Activated T-cell treated with anti-CD3 and anti-CD28 coated beads, Interleukin-2, amount 50 U/mL, for 1 hour (primary cell): ENCODE measurements at places on chromosomes 4 and X.

DNA sequence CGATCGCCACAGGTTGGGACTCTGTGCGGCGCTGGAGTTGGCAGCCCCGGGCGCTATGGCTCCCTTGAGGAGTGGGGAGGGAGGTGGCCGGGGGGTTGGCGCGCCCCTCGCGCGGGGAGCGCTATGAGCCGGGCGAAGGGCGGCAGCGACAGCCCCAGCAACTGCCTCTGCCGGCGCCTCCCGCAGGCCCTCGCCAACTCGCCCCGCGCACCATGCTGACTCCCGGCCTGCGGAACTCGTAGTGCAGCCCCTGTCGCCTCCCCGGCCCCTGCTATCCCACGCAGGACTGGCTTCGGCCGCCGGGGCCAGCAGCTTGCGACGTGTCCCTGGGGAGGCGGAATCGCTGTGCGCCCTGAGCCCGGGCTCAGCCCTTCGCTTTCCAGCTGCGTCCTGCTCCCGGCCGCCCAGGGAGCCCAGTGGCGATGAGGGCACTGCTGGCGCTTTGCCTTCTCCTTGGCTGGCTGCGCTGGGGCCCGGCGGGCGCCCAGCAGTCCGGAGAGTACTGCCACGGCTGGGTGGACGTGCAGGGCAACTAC, 415 bp downstream of the SHISA3 start:
- no peak for DNase-seq

GRCh38 chrX:15864629-15865028, 10.0 kb upstream of the AP1S2 start:
- no peak for DNase-seq

GRCh38 chr4:16124232-16124631, 40.4 kb upstream of the PROM1 start:
- no peak for DNase-seq

GRCh38 chr4:168797194-168797593, 212.9 kb downstream of the CBR4 start:
- no peak for DNase-seq

DNA sequence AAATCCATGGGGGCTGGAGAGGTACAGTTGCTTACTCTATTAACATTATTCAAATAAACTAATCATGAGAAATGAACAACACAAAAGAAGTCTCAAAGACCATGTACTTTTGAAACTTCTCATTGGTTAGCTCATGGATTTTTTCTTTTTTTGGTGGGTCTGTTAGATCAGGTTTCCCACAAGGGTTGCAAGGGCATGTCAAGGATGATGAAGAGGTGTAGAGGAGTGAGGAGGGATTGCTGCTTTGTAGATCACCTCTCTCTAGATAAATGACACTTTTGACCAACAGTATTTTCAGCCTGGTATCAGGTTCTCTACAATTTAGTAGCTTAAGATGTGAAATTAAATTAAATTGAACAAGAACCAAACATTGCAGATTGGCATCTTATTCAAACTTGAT, 417.9 kb upstream of the AGA start:
- no peak for DNase-seq

DNA sequence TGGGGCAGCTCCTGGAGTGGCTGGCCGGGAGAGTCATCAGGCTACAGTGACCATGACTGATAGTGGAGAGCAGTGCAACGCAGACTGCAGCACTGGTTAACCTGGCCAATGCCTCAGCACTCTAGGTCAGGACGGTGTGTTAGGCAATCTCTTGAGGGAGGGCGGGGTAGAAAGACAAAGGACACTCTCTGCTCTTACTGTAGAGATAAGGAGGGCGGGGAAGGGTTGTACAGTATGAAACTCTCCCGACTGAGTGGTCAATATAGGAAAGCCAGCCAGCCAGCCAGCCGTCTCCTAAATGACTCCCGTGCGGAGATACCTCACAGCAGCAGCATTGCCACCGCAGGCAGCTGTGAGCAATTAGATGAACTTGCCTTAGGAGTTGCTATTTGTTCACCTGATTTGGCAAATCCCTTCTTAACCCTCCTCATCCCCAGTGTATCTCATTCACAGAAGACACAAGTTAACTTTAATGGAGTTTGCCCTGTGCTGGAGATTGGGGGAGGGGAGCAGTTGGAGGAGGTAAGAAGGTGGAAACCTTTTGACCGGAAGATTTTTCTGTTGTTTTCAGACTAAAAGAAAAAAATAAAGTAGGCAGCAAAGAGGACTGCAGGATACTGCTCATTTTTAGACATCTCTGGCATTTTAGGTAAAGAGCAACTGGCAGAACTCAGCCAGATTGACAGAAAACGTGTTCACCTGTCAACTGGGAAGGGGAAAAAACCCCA, 330.5 kb downstream of the HNRNPD start:
- DNase-seq, result no peak
